ENCODE measurements at places on chromosomes 1 and 21. TPM values are rescaled to one million over a fixed set of nuclear protein-coding genes. Genes with fewer than 3 reads are reported as not detected.

- no peak for DNase-seq
These were observed 129.9 kb downstream of the RERE start for GRCh38 chr1:8687538-8687937.

GRCh38 chr1:149917571-149918144 lies at the start of gene SV2A:
TSS of gene SV2A (minus strand) at chr1:149917844. CDS start at chr1:149913840, 4,004 bp downstream.
- peak; percentile 56 for DNase-seq

DNA sequence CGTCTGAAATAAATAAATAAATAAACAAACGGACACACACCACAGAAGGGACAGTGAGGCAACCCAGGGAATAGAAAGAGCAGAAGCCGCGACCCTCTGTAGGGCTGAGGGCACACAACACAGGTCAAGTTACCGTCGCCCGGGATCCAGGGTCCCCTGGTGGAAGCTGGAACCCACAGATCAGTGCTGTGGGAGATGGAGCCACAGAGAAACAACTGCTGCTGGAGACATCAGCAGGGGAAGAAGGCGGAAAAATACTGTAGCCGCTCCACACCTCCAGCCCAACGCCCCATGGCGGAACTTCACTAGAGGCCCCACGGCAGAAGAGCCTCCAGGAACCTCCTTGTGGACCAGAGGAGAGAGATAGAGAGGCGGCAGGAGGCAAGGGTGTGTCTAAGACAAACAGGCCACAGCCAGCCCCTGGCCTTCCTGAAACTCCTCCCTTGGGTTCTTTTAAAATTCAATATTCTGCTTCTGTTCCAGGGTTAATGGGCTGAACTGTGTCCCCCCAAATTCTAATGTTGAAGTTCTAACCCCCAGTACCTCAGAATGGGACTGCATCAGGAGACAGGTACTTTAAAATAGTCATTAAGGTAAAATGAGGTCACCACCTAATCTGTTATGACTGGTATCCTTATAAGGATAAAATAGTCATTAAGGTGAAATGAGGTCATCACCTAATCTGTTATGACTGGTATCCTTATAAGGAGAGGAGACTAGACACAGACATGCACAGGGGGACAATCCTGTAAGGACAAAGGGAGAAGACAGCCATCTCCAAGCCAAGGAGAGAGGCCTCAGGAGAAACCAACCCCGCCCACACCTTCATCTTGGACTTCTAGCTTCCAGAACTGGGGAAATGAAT lies 7.7 kb upstream of the HLCS start:
- no peak for DNase-seq

DNA sequence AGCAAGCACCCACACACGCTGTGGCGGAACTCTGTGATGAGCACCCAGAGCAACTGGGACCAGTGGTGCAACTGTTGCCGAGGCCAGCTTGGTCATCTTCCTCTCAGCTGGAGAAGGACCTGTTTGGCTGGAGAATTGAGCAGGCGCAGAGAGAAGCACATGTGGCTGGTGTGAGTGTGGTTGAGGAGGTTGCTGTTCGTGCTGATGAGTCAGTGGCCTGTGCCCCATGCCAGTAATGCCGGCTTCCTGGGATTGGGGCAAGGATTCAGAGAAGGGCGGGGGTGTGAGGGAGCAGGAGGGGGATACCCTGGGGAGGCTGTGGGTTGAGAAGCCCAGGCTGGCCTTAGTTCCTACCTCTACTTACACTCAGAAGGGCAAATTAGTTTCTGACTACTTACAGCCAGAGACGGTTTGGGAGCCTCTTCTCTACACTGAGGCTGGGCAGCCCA lies 57.5 kb upstream of the EPS8L3 start:
- DNase-seq, result peak; percentile 57

DNA sequence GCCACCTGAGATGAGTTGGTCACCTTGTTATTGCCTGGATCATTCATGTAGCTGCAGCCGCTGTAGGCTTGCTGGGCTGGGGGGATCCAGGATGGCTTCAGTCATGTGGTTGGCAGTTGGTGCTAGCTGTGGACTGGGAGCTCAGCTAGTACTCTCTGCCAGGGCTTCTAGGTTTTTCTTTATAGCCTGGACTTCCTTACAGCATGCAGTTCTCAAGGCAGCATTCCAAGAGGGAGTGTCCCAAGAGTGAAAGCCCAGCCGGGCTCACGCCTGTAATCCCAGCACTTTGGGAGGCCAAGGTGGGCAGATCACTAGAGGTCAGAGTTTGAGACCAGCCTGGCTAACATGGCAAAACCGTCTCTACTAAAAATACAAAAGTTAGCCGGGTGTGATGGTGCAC lies 23.7 kb upstream of the ACTL8 start:
- DNase-seq, result no peak

DNA sequence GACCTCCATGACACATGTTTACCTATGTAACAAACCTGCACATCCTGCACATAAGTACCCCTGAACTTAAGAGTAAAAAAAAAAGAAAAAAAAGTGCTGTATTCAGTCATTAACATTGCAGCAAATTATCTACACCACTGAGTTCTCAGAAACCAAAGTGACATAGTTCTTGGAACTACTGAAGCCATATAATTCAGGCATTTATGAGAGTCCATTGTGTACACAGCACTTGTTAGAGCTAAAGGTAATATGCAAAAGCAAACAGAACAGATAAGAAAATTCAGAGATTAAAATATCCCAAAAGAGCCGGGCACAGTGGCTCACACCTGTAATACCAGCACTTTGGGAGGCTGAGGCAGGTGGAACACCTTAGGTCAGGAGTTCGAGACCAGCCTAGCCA lies 38.0 kb downstream of the F5 start:
- DNase-seq, result no peak

DNA sequence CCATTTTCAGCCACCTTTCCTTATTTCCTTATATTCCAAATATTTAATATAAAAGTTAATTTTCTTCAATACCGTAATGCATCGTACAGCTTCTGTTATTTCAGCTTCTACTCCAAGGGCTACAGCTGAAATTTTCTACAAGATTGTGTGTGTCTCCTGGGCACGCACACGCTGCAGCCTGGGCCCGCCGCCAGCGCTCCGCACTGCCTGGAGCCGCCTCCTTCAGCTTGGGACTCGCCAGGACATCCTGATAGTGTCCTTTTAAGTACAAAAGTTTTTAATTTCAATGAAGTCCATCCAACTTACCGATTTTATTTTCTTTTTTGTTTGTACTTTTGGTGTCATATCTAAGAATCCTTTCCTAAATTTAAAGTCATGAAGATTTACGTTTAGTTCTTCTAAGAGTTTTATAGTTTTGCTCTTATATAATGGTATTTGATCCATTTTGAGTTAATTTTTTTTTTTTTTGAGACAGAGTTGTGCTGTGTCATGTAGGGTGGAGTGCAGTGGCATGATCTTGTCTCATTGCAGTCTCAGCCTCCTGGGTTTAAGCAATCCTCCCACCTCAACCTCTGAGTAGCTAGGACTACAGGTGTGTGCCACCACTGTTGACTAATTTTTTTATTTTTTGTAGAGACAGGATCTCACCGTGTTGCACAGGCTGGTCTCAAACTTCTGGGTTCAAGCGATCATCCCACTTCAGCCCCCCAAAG lies 82.8 kb downstream of the AXDND1 start:
- no peak for DNase-seq

RFX5 gene
- 32.5 TPM for total RNA-seq

NFIA gene
- total RNA-seq, result 132 TPM

POMGNT1 gene
- 99.6 TPM for total RNA-seq

NBPF4 gene
- 0.34 TPM for total RNA-seq

GFI1 gene
- 2.4 TPM for total RNA-seq

TSACC gene
- 2.2 TPM for total RNA-seq

UBL4B gene
- not detected for total RNA-seq
